Renal cortical epithelial cell (primary cell): ENCODE measurements at places on chromosomes 3 and 15. TPM values are rescaled to one million over a fixed set of nuclear protein-coding genes. Genes with fewer than 3 reads are reported as not detected.

DNA sequence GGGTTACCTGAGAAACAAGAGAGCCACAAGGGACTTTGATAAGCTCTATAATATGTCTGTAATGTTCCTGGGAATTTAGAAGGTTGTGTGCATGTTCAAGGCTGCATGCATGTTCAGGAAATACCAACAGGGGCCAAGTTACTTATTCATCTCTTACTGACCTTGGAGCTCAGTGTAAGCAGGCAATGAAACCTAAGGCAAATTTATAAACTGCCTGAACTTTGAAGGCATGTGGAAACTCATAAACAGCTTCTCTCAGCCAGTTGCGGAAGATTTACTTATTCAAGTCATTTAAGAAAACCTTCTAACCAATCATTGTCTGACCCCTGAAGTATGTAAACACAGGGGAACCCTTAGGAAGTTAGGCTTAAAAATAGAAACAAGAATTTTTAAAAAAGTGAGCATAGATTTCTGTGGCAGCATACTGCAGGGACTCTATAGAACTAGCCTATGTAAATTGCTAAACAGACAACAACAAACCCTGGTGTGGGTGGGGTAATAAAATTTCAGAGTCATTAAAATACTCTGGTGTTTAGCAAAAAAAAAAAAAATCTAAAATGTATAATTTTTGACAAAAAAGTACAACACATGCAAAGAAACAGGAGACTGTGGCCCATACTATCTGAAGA, 57.2 kb downstream of the SLC15A2 start:
- DNase-seq: peak; percentile 88

DNA sequence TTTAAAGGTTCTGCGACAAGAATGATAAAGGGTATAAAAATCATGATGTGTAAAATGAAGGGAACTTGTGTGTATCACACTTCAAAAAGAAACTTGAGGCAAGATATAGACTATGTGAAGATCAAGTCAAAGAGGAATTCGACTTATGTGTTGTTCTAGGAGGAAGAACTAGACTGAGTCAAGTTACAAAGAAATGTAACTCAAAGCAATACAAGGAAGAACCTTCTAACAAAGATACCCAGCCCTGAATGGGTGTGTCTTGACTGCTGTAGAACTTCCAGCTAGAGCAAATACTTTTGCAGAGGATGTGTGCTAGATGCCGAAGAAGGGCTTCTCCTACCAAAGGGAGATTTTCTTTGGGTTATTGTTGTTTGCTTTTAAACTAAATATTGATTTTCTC, 2.4 kb downstream of the SLC49A4 start:
- DNase-seq: peak; percentile 30

GRCh38 chr3:48151058-48151806, 37.0 kb downstream of the CDC25A start:
- DNase-seq: peak; percentile 65

- no peak for DNase-seq
Observed at GRCh38 chr3:29690686-29691353, 409.9 kb downstream of the RBMS3 start.

GRCh38 chr3:15052335-15053242, 12.5 kb downstream of the MRPS25 start:
- no peak for DNase-seq

DNA sequence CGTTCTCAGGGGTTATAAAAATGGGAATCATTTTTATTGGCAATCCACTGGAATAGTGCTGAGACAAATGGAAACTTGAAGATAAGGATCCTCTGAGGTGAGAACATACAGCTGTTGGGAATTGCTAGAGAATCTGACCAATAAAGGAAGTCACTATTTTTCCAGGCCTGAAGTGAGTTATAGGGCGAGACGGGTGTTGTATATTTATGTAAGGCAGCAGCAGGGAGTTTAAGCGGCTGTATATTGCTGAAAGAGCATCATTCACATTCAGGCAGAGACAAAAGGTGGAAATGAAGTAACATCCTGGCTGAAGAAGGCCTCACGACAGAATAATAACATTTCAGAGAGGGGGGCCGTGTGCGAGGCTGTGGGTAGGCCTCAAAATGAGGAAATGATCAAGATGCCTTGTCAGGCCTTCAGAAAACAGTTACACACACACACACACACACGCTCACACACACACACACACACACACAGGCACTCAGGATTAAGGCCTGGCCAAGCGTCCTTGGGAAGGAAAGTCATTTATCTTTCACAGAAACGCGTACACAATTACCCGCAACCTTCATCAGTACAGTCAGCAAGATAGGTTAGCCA, 964.9 kb upstream of the NR2F2 start:
- no peak for DNase-seq

DNA sequence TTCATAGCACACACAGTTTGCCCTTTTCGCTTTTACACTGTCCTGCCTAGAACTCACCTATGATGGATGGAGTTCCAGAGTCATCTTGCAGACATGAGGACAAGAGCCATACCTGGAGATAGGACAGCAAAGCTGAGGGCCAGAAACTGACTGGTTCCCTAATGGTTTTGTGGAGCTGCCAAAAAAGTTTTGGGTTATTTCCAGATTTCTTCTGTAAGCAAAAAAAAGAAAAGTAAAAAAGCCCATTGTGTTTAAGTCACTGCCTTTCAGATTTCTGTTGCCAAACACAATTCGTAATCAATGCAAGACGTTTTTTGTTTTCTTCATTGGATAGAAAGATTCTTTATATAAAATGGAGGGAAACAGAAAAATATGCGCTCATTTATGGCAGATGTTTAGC, 42.4 kb upstream of the KY start:
- DNase-seq: no peak

- DNase-seq: peak; percentile 94
Observed at GRCh38 chr15:59244337-59244736, 37.7 kb downstream of the LDHAL6B start.

DNA sequence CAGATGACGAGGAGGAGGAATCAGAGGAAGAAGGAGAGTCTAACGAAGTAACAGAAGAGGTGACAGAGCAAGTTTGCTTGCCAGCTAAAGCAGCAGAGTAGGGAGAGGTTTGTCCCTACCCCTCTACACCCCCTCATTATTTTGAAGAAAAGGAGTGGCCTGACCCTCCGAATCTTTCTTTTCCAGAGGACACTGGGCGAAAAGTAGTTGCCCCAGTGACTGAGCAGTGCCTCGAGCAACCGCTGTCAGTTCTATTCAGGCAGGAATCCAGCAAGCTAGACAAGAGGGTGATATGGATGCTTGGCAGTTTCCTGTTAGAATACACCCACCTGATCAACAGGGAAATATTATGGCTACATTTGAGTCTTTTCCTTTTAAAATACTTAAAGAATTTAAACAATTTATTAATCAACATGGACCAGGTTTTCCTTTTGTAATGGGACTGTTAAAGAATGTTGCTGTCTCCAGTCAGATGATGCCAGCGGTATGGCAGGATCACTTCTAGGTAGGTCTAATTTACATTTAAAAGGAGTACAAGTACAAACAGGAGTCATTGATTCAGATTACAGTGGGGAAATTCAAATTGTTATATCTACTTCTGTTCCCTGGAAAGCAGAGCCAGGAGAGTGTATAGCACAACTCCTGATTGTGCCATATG, 31.9 kb upstream of the ACVR2B start:
- no peak for DNase-seq

GRCh38 chr3:47008851-47009224, 29.4 kb downstream of the NBEAL2 start:
- no peak for DNase-seq

- DNase-seq: no peak
Observed at GRCh38 chr15:76310475-76311099, 682 bp downstream of the ETFA start.

DNA sequence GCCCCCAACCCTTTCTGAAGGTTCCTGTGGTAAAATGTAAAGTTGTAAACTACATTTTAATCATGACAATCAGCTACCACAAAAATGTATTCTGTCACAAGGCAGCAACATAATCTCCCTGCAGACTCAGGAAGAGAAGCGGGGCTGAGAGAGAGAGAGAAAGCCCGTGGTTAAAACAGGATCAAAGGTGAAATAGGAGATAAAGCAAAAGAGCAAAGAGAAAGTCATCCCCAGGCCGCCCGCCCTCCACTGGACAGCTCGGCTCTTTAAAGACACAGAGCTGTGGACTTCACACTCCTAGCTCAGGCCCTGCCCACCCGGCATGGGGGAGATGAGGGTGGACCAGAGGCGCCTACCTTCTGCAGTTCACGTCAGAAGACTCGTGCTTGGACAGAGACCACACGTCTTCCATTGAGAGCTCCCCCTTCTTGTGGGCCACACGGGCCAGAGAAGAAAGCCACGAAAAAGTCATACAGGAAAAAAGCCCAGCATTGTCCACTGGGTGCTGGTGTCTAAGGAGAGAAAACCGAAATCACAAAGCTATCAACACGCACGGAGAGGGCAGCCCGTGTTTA, 29.4 kb downstream of the ABCC5 start:
- DNase-seq: no peak

- DNase-seq: no peak
Observed at GRCh38 chr3:43616034-43616433, 5.8 kb downstream of the ANO10 start.

DNA sequence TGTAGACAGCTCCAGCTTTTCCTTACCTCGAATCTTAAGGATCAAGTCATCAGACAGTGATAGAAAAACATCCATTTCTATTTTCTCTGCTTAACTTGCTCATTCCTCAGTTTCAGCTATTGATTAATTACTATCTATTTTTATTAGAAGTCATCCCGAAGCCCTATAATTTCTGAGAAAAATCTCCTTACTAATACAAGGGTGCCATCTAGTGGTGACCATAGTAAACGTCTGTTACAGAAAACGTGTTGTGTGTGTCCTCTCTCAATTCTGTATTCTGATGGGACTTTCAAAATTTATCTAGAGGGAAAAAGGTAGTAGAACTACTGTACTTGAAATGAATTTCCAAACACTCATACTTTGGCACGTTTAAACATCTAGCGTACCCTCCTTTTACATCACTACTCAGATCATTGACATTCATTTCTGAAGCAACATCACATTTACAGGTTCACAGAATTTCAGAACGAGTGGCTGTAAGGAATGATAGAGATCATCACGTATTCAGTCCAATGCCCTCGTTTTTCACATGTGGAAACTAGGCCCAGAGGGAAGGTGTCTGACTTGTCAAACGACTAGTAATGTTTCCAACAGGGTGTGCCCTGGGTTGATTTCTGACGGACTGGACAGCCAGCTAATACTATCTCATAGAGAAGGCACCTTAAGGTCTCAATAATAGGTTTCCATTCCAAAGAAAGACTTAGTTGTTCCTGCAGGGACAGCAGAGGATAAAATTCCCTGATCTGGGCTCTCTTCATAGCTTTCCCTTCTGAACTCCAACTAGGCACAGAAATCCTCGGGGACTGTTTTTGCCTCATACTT, 25.6 kb downstream of the HACD2 start:
- DNase-seq: peak; percentile 47

- no peak for DNase-seq
Observed at GRCh38 chr15:52018244-52018643, 775 bp upstream of the MAPK6 start.

DNA sequence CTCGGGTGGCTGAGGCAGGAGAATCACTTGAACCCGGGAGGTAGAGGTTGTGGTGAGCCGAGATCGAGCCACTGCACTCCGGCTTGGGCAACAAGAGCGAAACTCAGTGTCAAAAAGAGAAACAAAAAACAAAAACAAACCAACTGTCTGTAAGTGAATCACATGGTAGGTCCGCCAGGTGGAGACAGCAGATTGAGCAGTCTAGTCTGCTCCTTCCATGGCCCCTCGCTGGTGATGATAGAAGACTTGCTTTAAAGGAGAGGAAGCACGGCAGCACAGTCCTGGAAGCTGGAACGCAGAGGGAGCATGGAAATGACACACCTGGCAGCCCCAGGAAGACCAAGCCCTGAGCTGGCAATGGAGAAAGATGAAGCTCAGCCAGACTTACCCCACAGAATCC, 31.4 kb upstream of the MGLL start:
- no peak for DNase-seq

- no peak for DNase-seq
Observed at GRCh38 chr3:173275740-173276139, 121.8 kb upstream of the NLGN1 start.

GRCh38 chr3:111794711-111795110, 64.4 kb upstream of the PHLDB2 start:
- no peak for DNase-seq

DNA sequence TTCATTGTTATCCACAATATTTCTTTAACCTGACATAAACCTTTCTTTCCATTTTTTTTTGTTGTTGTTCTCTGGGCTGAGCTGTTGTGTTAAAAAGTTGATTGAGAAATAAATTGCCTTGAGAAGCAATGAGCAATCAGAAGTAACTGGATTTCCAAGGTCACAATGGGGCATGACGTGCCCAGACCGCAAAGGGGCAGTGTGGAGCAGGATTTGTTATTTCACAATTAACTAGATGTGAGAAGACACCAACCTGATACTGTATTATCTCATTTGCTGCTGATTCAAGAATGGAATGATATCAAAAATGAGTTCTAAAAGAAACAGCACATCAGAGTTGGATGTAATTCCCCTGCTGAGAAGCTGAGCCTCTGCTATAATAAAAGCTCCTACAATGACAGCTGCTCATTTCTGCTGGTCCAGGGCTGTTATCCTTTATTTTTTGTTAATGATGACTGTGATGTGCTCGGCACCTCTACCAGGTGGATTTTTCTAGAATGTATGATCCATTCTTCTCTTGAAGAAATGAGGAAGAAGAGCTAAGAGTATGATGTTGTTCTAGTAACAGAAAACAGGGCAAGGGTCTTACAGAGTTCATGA, 28.1 kb downstream of the CPNE4 start:
- DNase-seq: peak; percentile 55

- DNase-seq: peak; percentile 12
Observed at GRCh38 chr3:194832346-194833104, 146.8 kb downstream of the FAM43A start.

Gene TNFSF10
- total RNA-seq: 398 and 575 TPM in 2 replicates

Gene DTWD1
- total RNA-seq: 15.3 and 18.1 TPM in 2 replicates

Gene KLHL6
- total RNA-seq: under 0.01 TPM in 1 of 2 replicates, not detected in the other

Gene MYZAP
- 0.20 and 1.7 TPM in 2 replicates for total RNA-seq

Gene DAZL
- total RNA-seq: 0.17 TPM in 1 of 2 replicates, not detected in the other

Gene EIF5A2
- 10.2 and 15.1 TPM in 2 replicates for total RNA-seq

Gene IGSF10
- total RNA-seq: 0.05 TPM in 1 of 2 replicates, not detected in the other

Gene OCA2
- total RNA-seq: 0.40 TPM in 1 of 2 replicates, not detected in the other
